Subcutaneous adipose tissue (tissue), 4 donors: ENCODE measurements at places on chromosomes 6 and 20. TPM values are rescaled to one million over a fixed set of nuclear protein-coding genes. Genes with fewer than 3 reads are reported as not detected.

GMNN gene
- total RNA-seq: 10.1 TPM

STX11 gene
- 42.6 TPM for total RNA-seq

ARFGEF3 gene
- total RNA-seq: 3.0 TPM

TXLNB gene
- total RNA-seq: 0.57 TPM

CRISP3 gene
- total RNA-seq: not detected

BPIFB4 gene
- total RNA-seq: not detected
